ENCODE measurements at places on chromosomes 11 and 22. TPM values are rescaled to one million over a fixed set of nuclear protein-coding genes. Genes with fewer than 3 reads are reported as not detected.

C11orf97 gene
- not detected for polyA plus RNA-seq

HORMAD2 gene
- not detected for polyA plus RNA-seq

RIMBP3C gene
- polyA plus RNA-seq: 0.02 TPM

FOLH1 gene
- not detected for polyA plus RNA-seq

MS4A6E gene
- not detected for polyA plus RNA-seq

RFPL1 gene
- not detected for polyA plus RNA-seq

PCNX3 gene
- polyA plus RNA-seq: 14.5 TPM

OR9G4 gene
- polyA plus RNA-seq: not detected

FAM83F gene
- 0.01 TPM for polyA plus RNA-seq

OR5A1 gene
- not detected for polyA plus RNA-seq

KCNQ1OT1 gene
- 0.05 TPM for polyA plus RNA-seq

APBB1 gene
- polyA plus RNA-seq: 39.1 TPM

ZNF280A gene
- not detected for polyA plus RNA-seq

TMEM86A gene
- polyA plus RNA-seq: 0.21 TPM

LRFN4 gene
- polyA plus RNA-seq: 5.7 TPM

CBLIF gene
- polyA plus RNA-seq: not detected

TCF20 gene
- 11.8 TPM for polyA plus RNA-seq

APOBEC3G gene
- polyA plus RNA-seq: 14.3 TPM

C11orf91 gene
- polyA plus RNA-seq: 0.12 TPM

ATL3 gene
- 89.5 TPM for polyA plus RNA-seq

SHANK2 gene
- polyA plus RNA-seq: 3.2 TPM

DCHS1 gene
- 5.0 TPM for polyA plus RNA-seq

GALNT18 gene
- polyA plus RNA-seq: 4.0 TPM

GAL gene
- 6.3 TPM for polyA plus RNA-seq

SLC22A8 gene
- polyA plus RNA-seq: not detected

ADSL gene
- 112 TPM for polyA plus RNA-seq

MCHR1 gene
- 0.94 TPM for polyA plus RNA-seq

RAB38 gene
- 9.3 TPM for polyA plus RNA-seq

NLRP6 gene
- polyA plus RNA-seq: not detected

GPR83 gene
- 0.05 TPM for polyA plus RNA-seq

OR52H1 gene
- not detected for polyA plus RNA-seq

ZFP91 gene
- 64.2 TPM for polyA plus RNA-seq

THY1 gene
- 1,700 TPM for polyA plus RNA-seq

OR8G5 gene
- not detected for polyA plus RNA-seq

MGAT3 gene
- polyA plus RNA-seq: 0.09 TPM

TMEM80 gene
- polyA plus RNA-seq: 8.0 TPM

All from fibroblast of lung (primary cell).